ENCODE measurements at places on chromosomes 5 and 9.

GRCh38 chr5:76303921-76304320 is 99.2 kb upstream of the IQGAP2 start:
- peak; percentile 19 for DNase-seq

DNA sequence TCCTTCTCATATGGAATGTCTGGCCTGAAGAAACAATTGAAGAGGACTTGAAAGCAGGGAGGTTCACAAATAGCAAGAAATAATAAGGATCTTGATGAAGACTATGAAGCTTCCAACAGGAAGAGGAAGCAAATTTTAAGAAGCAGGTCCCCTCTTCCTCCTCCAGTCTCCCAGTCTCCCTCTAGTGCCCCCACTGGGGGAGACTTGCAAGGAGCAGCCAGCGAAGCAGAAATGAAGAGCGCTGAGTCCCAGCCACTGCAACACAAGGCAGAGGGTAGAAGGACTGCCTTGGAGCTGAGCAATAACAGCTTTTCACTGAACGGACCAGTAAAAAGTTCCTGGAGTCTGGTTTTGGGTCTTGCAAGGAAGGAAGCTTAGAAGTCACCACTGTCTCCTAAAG is 32.6 kb upstream of the ACO1 start:
- DNase-seq, result no peak

DNA sequence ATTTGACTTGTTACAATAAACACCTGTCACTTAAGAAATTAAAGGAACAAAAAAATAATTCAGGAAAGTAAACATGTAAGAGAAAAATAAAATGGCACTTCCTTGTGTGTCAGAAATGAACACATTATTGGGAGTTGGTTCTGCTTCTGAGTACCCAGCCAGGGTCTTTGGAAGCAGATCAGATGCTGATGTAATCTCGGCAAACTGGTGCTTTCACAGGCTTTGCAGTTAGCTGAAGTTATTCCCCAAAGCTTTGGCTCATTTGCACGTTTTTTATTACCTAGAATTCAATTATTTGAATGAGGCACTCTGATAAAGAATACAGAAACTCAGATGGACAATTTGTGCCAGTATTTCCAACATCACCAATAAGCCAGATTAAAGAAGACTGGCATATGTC is 10.9 kb downstream of the CDH18 start:
- no peak for DNase-seq

- no peak for DNase-seq
These were observed 78.8 kb upstream of the GPBP1 start for GRCh38 chr5:57094753-57095683.

- DNase-seq, result no peak
These were observed 87.1 kb upstream of the COL5A1 start for GRCh38 chr9:134554373-134555093.

DNA sequence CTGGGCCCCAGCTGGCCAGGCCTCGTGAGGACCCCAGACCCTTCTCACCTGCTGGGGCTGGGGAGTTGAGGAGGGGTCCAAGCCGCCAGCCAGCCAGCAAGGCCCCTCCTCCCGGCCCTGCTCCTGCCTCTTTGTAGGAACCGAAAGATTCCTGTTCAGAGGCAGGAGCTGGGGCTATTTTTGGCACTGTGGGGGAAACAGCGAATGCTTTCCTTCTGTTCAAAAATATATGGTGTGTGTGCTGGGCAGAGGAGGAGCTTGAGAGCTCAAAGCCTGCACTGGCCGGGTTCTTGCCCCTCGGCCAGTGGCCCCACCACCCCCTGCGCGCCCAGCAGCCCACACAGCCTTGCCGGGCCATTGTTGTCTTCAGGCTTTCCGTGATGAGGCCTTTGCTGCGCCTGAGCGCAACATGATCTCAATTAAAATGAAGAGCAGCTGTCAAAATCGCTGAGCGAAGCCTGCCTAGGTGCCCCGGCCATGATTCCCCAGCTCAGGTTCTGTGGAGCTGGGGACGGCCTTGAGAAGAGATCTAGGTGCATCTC is 13.4 kb downstream of the NCS1 start:
- no peak for DNase-seq

- no peak for DNase-seq
These were observed 332.4 kb downstream of the KCTD16 start for GRCh38 chr5:144503123-144503522.

- no peak for DNase-seq
These were observed 278.1 kb downstream of the GADD45G start for GRCh38 chr9:89882930-89883361.

- DNase-seq, result no peak
These were observed 99.8 kb downstream of the ZNF462 start for GRCh38 chr9:106962615-106963363.

DNA sequence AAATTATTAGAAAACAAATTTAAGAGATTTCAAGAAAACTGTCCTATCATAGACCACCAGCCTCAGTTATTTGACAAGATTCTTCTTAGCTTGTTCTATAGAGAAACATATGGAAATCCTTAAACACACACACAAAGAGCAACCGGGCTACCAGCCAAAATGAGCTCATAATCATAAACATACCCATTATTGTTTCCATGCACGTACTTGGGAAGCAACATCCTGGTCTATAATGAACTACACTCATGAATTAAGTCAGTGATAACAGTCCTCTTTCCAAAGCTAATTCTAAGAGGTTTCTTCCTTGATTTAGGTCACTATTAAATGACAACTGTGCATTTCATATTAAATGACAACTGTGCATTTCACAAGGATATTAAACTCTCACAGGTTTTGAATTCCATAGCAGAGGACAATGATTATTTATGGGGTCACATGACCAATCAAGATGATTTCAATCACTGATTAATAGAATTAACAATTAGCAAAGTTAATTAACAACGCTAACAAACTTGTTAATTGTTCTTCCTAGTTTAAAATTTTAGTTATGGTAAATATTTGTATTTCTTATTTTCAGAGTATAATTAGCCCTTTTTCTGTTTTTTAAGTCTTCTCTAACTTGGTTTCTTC is 77.0 kb downstream of the OXCT1 start:
- DNase-seq, result no peak

DNA sequence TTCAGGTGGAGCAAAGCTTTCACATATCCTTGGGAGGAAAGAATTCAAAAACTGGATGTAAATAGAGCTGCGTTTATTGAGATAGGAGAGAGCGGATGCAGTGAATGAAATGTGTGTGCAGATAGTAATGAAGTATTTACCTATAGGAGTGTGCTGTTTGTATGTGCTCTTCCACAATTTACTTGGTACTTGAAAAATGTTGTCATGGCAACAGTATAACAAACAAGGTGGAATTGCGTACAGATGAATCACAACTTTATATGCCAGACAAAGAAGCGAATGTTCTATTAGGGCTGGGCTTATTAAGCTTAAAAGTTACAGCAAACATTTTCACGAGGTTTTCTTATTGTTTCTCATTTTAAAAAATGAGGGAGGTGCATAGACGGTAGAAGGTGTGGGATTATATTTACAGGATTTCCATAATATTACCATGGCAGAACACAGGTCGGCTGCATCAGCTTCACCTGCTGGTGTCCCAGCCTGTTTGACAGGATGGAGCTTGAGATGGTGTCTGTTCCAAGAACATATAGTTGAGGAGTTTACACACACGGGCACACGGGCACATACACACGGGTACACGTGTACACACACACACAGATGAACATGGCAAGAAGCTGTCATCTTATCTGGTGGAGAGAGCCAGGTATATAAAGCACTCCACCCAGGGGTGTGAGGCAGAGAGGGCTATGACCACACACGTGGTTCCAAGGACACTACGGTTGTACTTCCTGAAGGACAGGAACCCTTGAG is 155.7 kb downstream of the RMI1 start:
- DNase-seq, result no peak

DNA sequence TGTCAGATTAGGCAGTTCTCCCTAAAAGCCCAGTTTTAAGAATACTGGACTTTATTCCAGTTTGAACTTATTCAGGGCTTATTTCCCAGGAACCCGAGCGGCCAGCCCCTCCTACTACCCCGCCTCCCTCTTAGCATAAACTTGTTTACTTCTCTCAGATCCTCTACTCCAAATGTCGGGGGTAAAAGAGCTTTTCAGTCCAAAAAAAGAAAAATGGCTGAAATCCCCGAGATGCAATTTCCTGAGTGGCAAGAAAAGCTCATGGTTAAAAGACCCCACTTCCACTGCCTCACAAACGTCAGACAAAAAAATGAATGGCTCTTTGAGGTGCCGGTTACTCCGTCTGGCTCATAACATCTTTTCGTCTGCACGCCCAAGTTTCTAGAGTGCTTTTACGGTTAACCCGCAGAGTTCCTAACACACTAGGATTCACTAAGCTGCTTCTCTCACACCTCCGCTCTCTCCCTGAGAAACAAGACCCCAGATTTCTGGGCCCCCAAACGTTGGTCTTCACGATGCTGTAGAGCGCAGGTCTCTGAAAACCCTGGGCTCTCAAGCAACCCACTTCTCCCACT is 402 bp downstream of the BRD8 start:
- no peak for DNase-seq

GRCh38 chr5:99060306-99061261 is 131.8 kb upstream of the CHD1 start:
- DNase-seq, result peak; percentile 78

DNA sequence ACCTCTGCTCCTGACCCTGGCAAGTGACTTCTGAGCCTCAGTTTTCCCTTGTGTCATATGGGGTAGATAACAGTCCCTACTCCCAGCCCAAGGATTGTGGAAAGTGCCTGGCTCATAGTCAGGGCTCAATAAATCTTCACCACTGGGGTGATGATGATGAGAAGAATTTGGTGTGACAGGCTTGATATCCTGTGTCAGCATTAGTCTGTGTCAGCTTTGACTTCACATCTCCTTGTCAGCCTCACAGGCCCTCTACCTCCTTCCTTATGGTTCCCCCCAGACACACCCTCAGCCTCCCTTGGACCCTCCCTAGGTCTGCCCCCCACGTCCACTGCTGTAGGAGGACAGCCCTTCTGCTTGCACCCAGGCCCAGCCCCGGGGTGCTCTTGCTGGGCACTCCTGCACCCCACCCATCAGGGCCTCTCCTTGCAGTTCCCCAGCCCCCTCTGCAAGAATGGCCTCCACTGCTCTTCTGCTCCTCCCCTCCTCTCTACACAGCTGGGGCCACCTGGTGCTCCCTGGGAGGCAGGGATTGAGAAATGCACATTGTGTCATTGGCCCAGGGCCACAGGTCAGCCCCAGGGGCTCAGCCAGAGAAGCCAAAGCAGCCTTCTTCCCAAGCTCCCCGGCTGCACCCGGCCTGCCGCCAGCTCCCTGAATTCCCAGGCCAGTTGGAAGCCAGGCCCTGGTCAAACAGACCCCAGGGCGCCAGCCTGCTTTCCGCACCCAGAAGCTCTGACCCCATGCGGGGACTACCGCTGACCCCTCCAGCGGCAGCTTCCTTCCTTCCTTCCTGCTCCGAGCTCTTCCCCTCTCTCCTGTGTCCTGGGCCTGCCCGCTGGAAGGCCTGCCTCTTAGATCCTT is 7.7 kb downstream of the FGFR4 start:
- no peak for DNase-seq

DNA sequence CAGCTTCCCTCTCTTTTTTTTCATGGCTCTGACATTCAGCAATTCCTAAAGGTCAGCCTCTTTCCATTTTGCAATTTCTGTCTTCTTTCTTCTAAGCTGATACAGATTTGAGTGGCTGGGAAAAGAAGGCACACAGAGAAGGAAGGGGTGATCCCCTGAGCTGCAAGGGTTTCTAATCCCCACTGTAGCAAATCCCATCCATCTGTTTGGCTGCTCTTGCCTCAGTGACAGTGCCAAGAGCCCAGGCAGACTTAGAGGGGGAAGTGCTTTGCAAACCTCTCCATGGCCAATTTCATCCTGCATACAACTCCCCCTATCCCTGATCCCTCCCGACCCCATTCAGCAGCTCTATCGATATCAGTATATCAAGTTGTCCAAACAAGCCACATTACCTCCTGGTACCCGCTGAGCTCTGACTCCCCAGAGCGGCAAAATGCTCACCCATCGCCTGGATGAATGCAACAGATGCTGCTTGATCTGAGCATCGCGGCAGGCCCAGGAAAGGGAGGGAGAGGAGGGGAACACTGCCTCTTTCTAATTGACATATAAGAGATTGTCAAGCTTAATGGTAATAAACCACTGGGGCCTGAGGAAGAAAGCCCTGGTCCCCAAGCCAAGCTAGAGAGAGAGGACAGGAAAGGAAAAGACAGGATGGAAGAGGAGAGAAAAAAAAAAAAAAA is 268.9 kb downstream of the ASTN2 start:
- no peak for DNase-seq

- DNase-seq, result no peak
These were observed 56.9 kb downstream of the ANKRD55 start for GRCh38 chr5:56176155-56176798.
